ENCODE measurements at places on chromosomes 4 and X. TPM values are rescaled to one million over a fixed set of nuclear protein-coding genes. Genes with fewer than 3 reads are reported as not detected.

GRCh38 chrX:110924871-110925270, 129.3 kb upstream of the CHRDL1 start:
- no peak for DNase-seq

DNA sequence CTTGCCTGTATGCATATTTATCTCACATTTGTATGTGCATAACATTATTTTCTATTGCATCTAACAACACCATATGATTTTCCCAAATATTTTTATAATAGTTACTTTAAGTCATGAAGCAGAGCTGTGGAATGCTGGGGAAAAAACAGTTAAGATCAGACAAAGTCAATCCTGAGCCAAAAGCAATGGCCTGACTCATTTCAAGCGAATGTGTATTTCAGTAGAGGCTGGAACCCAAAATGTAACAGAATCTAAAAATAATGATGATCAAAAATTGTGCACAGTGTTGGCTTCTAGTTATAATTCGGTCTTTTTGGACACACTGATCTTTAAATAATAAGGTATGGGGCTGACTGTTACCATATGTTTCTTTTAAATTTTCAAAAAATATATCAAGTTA, 516.2 kb upstream of the ADGRL3 start:
- DNase-seq = no peak

GRCh38 chr4:35464964-35465528, 779.3 kb downstream of the ARAP2 start:
- DNase-seq = no peak

GRCh38 chr4:37389366-37389765, 144.8 kb downstream of the NWD2 start:
- DNase-seq = no peak

The FAM53A gene
- total RNA-seq = 1.4 TPM

The PSAPL1 gene
- not detected for total RNA-seq

All from activated T-cell treated with anti-CD3 and anti-CD28 coated beads, Interleukin-2, amount 50 U/mL, for 72 hours (primary cell).